Stimulated activated CD8-positive, alpha-beta memory T cell treated with anti-CD3 and anti-CD28 coated beads, Interleukin-7, amount 100 ng/mL, for 1 hour (primary cell): ENCODE measurements at places on chromosomes 7 and 10.

DNA sequence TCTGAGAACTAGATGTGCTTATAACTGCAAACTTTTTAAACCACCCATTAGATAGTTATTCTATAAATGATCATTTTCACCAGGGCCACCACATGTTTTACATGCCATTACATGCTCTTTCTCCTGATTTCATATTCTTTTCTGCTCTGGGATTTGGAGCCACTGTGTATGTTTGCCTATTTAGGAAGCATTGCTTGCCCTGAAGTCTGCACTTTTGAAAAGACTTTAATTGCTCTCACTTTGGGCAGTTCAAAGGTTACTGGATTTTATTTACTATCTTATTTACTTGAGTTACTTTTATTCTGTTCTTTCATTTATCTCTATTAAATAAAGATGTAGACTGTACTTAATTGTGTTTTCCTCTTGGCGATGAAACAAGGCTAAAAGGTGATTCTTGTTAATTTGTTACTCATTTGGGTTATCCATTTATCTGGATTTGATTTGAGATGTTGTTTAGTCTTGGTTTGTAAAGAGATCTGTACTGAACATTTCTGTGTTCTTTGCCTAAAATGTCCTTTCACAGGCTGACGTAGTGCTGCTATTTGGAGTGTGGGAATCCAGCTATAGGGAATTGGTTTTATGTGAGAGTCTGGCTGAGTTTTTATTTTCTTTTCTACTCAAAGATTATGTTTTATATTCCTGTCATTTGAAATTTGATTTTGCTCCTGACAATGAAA is 88.8 kb downstream of the SUGCT start:
- no peak for DNase-seq

DNA sequence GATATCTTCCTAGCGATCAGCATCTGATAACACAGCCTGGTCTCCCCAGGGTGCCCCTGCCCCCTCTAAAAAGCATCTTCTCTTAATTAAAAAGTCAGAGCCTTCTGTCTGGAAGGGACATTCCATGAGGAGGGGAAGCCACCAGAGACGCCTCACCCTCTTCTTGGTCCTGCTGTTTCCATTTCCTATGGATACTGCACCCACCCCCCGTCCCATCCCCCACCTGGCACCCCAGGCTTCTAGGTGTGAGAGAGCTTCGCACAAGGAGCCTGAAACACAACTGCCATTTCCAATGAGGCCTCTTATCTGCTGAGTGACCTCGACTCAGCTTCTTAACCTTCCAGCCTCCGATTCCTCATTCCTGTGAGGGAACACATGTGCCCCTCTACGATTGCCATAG is 51.4 kb downstream of the COL13A1 start:
- no peak for DNase-seq

- no peak for DNase-seq
Measured at GRCh38 chr7:128076196-128076795, 45.1 kb upstream of the LRRC4 start.

- no peak for DNase-seq
Measured at GRCh38 chr10:57168611-57169240, 807.7 kb upstream of the ZWINT start.

DNA sequence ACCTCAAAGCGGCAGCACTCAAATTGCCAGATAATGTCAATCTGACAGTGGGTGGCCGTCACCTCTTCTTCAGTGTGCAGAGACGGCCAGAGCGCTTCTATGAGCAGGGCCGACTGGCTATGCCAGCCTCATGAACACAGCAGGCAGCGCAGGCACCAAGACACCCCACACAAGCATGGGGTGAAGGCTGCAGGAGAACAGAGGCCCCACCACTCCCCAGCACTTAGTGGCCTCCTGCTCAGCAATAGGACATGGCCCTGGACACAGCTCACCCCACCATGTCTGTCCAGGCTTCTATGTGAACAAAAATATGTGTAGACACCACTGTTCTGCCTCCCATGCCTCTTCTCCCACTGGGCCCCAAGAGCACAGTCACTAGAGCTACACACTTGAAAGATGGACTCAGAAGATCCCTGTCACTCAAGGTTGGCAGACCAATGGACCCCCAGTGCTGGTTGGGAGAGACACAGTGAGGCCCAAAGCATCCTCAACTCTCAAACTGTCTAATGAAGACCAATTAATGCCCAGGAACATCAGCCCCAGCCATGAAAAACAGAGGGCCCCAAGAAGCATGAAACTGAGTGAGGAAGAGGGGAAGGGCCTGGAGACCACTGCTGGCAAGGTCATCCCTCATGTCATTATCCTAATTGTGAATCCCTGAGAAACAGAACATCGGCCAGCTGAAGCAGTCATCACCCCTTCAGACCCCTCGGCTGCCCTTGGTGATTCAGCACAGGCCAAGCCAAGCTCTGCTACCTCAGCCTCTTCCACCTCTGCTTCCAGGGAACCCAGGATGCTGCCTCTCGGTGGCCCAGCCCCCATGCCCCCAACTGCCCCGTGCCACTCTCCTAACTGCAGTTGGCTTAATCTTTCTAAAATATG is 77.7 kb downstream of the GRID1 start:
- no peak for DNase-seq

DNA sequence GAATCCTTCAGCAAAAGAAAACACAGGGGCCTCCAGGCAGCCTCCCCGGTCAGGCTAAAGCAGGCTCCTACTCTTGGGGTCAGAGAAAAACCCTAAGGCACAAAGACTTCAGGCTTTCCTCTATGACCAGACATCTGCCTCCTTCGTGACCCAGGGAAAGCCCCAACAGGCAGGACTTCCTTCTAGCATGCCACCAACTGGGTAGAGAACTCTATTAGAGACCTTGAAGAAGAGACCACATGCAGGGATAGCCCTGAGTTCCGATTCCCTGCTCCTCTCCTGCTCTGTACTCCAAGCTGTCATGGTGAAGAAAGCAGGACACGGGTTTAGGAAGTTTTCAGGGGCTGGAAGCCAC is 1.3 kb downstream of the TRPV6 start:
- no peak for DNase-seq

DNA sequence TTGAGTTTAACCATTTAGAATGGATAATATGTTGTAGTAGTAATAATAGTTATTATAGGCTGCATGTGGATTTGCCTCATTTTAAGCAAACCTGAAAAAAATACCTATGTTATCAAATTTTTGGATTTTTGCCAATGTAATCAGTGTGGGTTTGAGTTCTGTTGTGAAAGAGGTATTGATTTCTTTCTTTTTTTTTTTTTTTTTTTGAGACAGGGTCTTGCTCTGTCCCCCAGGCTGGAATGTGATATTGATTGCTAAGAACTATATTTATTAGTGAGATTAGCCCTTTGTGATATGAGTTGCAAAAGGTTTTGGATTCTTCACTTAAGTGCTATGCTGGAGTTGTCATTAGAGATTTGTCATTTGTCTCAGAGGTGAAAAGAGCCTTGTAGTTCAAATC is 124.4 kb downstream of the ST7 start:
- DNase-seq, result no peak

DNA sequence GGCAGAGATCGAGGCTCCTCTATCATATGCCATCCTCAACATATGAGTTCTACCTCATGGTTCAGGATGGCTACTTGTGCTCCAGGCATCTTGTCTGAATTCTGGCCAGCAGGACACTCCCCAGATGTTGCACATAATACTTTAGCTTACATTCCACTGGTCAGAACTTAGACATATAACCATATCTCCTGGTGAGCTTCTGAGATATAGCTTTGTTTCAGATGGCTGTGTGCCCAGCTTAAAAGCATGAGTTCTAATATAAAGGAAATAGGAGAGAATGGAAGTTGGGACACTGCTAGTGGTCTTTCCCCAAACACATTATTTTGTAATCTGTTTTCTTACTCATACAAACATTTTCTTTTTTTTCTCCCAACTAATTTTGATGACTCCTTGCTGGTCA is 50.8 kb upstream of the IFRD1 start:
- no peak for DNase-seq

DNA sequence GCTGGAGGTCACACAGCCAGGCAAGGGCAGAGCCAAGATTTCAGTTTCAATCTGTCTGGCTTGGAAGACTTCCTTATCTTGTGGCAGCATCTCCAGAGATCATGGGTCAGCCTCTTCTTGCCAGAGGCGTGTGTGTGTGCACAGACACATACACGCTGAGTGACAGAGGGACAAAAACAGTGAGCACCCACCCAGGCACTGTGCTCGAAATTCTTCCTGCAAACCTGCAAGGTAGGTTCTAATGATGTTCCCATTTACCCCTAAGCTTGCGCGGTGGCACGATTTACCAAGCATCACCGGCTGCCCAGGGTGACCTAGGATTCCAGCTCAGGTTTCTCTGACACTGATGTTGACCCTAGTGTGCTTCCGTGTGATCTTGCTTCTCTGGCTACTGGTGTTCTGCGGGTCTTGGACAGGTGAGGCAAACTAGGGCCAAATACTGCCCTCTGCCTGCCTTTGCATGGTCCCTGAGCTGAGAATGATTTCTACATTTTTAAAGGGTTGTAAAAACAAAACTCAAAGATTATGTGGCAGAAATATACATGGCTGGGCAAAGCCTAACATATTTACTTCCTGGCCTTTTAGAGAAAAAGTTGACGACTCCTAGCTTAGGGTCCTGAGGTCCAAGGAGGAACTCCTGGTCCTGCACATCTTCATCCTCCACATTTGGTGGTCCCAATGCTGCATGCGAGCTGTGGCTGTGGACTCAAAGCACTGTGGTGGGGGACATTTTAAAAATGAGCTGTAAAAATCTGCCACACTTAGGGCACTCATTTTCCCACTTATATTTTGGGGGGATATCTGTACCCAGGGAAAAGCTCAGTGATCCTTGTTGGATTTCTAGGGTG is 268.5 kb downstream of the RPS24 start:
- no peak for DNase-seq

DNA sequence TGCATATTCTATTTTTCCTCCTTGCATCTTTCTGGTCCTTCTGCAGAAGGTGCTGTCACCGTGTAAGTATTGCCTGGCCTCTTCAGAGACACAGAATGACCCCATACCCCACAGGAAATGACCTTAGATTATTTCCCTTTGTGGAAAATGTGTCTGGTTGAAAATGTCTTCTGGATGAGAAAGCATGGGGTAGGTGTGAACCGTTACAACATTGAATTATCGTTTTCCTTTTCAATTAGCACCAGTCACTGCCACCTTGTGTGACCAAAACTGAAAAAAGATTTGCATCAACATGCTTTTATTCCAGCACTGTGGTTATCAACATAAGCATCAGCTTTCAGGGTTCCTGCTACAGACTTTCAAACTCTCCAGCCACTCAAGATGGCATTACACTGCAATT is 58.0 kb upstream of the CELF2 start:
- DNase-seq, result no peak

DNA sequence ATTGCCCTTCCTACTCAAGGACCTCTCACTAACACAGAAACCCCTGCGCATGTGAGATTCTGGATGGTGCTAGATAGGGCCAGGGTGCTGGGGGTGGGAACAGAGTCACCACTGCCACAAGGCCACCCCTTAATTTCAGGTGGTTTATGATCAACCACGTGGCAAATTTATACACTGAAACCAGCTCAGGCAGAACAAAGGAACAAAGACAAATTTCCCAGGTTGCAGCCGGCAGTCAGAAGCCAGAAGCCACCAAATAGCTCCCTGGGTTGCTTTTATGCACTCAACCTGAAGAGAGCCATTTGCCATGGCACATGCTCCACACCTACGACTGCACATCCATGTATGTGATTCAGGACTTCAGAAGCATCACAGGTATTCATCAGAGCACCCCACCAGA is 2.5 kb downstream of the VOPP1 start:
- DNase-seq, result peak; percentile 23

- DNase-seq, result no peak
Measured at GRCh38 chr7:117682681-117683385, 190.4 kb downstream of the CTTNBP2 start.

DNA sequence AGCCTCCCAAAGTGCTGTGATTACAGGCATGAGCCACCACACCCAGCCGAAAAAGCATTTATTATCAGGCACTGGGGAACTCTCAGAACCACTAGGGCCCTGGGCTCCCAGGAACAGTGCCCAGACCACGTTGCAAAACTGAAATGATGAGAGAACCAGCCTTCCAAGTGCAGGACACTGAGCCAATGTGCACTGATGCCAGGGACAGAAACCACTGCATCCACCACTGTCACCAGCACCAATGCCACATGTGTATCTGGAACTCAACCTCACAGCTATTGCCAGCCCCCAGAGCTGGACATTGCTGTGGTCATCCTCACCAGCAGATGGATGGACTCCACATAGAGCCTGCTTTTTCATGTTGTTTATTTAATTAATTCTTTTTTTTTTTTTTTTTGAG is 28.2 kb upstream of the TPST1 start:
- no peak for DNase-seq

DNA sequence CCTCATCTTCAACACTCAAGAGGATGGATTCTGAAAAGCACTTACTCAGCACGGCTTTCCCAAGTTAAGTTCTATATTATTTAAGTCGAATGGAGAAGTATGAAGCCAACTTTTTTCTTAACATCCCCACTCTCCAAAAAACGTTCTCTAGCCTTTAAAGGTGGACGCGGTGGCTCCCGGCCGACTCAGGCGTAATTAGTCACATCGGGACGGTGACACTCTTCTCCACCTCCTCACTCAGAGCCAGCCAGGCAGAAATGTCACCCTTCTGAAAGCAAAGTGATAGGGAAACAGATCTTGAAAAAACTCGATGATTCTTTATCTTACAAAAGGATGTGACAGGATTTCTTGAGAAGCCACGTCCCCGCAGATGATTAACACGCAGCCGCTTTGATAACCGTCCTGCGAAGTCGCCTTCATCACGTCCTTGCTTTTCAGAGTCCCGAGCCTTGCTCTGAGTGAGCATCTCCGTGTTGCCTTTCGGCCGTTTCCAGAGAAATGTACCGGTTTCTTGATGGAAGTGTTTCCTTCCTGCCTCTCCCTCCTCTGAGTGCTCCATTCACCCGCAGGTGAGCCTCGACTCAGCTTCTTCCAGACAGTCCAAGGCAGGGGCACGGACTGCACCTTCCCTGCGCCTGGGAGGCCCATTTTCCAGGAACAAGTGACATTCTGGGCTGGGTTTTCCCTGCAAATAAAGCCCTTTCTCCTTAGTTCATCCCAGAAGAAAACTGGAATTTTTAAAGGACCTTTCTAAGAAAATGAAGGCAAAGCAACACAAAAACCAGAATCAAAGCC is 314.8 kb downstream of the DNAJB6 start:
- no peak for DNase-seq

DNA sequence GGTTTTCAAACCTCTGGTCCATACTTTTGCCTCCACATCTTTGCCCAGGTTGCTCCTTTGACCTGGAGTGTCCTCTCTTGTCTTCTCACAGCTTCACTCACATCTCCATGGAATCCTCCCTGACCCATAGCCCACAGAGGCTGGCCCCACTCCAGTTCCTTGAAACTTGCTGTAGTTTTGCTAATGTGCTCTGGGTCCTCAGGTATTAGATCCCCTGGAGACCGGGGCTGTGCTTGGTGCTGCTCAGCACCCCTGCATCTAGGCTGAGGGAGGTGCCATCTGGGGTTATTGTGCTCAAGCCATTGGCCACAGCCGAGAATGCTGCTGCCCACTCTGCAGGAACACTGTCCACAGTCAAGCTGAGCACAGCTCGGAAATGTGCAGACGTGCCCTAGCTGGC is 16.5 kb downstream of the KNDC1 start:
- DNase-seq, result no peak

DNA sequence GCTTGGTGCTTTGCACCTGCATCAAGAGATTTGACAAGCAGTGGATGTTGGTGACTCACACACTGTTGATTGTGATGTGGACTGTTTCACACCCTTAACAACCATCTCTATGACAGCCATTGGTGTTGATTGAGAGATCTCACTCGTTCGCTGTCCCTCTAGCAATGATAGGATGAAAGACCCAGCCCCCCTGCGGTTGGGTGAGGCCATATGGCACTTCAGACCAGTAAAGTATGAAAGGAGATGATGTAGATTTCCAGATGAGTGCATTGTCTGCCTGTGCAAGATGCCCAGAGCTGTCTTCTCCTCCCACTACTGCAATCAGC is 138.7 kb upstream of the PRR15 start:
- DNase-seq, result no peak
